RCC 7860 (cell line): ENCODE measurements at places on chromosomes 7 and 10.
A peak's percentile ranks its signal among the peaks of the same experiment; 100 is the strongest.

DNA sequence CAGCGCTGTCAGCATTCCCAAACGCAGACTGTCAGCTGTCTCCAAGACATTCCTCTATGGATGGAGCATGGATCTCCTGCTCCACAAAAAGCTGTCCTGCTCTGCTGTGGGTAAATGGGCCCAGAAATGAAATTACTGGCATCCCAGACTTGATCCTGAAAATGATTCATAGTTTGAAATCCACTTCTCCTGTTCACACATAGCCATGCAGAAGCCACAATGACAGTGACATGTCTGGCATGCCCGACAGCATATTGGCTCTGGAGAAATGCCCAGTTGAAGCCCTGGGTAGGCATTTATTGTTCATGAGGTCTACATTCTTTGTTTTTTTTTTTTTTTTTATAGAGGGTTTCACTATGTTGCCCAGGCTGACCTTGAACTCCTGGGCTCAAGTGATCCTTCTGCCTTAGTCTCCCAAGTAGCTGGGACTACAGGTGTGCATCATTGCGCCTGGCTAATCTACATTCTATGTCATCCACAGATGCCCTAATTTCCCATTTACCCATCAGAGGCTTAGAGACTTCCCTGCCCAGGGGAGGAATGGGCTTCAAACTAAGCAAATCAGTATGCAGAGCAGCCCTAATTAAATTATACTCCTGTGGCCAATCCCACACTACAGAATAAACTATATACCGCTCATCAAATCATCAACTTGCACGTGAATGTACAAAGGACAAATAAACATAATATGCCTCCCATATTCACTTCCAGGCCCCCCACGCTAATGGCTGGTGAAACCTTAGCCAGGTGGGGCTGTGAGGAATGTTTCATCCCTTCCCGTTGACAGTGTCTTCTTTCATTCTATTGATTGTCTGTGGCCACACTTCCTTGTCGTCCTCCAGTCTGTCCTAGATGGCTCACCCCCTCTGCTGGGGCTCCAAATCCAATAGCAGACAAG lies 61.8 kb upstream of the EEPD1 start:
- DNase-seq: peak; percentile 50

- DNase-seq: peak; percentile 61
Observed at GRCh38 chr10:31759124-31759798, 169.4 kb downstream of the ARHGAP12 start.

- no peak for DNase-seq
Observed at GRCh38 chr7:30080818-30081217, 52.6 kb downstream of the PLEKHA8 start.

GRCh38 chr7:19009241-19009935 lies 108.0 kb downstream of the TWIST1 start:
- no peak for DNase-seq

DNA sequence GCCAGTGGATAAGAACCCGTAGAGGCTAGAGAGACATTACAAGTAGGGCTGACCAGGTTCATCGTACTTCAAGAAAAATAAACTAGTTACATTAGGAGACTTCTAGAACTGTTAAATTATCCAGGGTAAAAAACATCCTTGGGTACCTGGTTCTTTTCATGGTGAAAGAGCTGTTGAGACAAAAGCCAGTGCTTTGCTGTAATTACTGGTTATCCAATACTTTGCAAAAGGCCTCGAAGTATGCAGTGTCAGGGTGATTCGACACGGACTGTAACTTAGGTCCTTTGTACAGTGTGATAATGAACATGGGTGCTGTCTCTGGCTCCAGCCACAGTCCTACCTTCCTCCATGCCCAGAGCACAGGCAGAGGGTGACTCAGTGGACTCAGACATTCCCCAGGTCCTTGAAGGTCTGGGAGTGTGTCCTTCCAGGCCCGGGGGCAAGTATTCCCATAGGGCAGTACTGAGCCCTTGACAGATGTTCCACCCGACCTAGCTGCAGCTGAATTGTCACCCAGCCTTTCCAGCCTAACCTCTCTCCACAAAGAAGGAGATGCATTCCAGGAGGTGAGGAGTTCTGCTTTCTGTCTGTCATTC lies 123.6 kb upstream of the TMEM72 start:
- no peak for DNase-seq

- DNase-seq: no peak
Observed at GRCh38 chr7:41573443-41573842, 129.4 kb downstream of the INHBA start.

DNA sequence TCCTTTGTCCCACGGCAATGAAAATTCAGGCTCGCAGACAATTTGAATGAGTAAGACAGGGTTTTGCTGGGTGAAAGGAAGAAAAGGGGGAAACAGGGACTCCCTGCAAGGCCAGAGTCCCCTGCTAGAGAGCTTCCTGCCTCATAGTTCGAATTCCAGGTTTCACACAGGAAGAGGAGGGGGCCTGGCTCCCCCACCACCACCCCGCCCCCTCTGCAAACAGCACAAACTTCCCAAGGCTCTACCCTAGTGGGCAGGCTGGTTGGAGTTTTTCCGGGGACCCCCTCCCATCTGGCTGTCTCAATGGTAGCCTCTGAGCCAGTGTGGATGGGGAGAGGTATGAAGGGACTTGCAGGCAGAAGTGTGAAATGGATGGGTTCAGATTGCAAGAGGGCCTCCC lies 57.4 kb upstream of the NEBL start:
- DNase-seq: no peak

- no peak for DNase-seq
Observed at GRCh38 chr7:43458330-43459018, 124.4 kb upstream of the STK17A start.

DNA sequence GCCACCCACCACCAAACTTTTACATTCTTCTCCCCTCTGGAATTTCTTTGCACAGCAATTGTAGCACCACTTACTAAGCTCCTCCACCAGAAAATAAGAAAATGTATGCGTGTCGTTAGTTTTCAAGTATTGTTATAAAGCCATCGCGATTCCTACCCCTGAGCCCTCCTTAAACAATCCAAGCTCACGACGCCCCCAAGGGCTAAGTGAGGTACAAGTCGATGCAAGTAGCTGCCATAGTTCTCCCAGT lies 1.3 kb downstream of the FRAT2 start:
- DNase-seq: peak; percentile 13

DNA sequence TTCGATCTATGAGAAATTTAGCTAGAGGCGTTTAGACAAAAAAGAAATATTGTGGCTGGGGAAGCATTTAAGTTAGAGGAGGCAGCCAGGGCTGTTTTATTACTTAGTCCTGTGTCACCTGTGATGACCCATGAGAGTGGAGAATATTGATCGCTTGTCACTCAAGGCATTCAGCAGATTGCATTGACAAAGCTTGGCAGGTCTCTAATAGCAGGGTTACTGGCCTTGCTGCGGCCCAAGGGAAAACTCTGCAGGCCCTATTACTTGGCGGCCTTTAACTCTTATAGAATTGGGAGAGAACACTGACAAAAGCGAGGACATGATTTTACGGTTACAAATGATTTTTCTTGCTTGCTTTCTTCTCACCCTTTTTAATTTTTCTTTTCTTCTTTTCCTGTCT lies 473.5 kb downstream of the AUTS2 start:
- DNase-seq: no peak
